GM13977 (cell line): ENCODE measurements at places on chromosomes 6 and 20.

DNA sequence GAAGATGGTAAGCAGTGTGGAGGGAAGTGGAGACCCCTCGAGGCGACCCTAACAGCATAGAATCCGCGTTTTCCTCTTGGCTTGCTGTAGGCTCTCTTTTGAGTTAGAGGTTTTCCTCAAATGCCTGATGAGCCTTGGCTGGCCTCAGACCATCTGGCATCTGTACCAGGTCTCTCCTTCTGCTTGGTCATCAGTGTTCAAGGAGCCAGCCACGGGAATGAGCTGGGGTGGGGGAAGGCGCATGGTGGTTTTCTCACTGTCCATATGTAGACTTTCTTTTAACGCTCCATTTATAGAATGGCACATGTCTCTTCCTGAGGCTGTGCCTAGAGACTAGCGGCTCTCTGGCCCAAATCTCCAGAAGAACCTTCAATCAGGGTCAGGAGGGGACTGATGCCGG is 8.1 kb upstream of the GUCA1A start:
- no peak for DNase-seq

GRCh38 chr6:79377047-79377446 is 142.6 kb upstream of the HMGN3 start:
- DNase-seq = no peak

- DNase-seq = no peak
Observed at GRCh38 chr6:99940582-99940981, 53.4 kb downstream of the MCHR2 start.

DNA sequence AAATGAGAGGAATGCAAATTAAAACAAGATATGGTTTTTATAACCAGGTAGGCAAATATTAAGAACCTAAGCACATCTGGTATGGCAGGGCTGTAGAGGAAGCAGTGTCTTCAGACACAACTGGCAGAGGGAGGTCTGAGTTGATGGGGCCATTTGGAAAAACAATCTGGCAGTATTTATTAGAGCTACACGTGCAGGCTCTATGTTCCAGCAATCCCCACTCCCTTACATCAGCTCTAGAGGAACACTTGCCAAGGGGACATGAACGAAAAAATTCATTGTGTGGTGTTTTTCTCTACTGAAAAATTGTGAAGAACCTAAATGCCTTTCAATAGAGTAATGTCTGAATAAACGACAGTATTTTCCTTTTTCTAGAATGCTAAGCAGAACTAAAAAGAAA is 111.6 kb upstream of the EDN1 start:
- no peak for DNase-seq

- no peak for DNase-seq
Observed at GRCh38 chr20:6200092-6200491, 77.3 kb upstream of the FERMT1 start.

DNA sequence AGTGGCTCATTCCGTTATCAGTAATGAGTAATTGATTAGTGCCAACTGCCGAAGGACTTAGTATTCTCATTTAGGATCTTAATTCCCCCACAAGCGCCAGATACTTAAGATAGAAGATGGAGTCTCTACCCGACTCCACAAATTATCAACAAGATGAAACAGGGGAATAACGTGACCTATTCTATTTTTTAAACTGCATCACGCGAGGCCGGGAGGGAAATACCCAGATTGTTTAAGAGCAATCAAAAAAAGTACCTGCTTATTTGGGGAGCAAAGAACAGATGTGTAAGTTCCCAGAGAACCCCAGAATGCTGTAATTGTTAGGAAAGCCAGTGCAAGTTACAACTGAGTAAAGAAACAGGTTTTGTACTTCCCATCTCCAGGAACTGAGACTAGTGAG is 1.1 kb upstream of the MAP3K5 start:
- peak; percentile 42 for DNase-seq

DNA sequence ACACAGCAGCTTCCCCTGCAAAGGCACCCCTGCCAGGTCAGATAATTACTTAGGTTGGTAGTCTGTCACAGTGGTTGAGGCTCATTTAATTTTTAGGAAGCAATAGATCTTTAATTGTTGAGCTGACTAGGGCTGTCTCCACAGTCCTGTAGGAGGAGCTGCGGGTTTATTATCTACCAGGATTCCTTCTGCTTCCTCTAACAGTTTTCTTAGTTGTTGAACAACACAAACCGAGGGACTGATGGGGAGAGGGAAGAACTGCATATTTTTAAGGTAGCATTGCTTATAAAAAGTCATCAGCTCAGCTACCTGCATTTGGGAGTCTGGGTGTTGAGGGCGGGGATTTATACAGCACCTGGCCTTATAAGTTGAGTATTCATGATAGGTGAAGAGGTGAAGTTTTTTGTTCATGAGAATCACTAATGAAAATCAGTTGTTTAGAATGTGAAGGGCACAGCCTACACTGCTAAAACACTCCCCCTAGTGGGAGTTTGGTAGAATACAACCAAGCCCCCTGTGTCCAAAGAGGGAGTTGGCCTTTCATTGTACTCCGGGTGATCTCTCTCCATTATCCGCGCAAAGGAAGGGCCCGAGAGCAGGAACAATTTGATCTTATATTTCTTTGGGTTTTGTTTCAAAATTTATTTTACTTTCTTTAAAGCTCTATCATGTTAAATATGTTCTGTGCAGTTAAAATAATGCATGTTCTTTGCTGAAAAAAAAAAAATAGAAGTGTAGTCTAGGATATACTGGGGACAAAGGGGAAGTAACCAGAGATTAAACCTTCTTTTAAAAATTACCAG is 69.6 kb downstream of the SSR1 start:
- DNase-seq = peak; percentile 81

DNA sequence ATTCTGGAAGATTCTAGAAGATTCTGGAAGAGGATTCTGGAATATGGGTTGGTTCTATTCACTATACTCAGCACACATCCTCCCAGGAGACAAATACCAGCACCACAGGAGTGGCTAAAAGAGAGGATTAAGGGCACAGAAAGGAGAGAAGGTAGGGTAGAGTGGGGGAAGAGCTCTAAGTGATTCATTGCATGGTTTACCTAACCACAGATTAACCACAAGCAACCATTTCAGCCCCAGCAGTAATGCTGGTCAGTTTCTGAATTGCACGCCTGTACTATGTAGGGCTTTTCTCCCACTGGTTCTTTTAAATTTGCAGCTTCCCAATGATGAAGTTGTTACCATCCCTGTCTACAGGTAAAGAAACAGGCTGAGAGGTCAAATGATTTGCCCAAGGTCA is 192.7 kb upstream of the PMEPA1 start:
- DNase-seq = peak; percentile 53

GRCh38 chr20:43799150-43799711 is 72.4 kb upstream of the GTSF1L start:
- no peak for DNase-seq

- no peak for DNase-seq
Observed at GRCh38 chr6:90109141-90109540, 187.5 kb downstream of the BACH2 start.

DNA sequence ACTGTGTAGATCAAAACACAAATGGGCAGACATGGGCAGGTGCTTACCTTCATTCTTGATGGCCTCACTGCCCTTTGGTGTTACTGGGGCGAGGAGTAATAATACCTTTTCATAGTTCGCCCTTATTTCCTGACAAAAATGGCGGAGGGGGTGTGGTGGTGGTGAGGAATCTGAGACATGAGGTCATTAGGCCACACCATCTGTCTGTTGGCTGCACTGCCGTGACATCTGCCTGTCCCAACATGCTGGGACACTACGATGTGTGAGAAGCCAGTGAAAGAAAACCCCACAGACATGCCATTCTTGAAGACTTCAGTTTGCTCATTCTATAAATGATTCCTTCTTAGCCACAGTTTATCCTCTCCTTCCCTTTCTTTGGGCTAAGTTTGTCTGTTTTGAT is 13.4 kb upstream of the MAPRE1 start:
- DNase-seq = no peak
